ENCODE measurements at places on chromosomes 7 and 10.
A peak's percentile ranks its signal among the peaks of the same experiment; 100 is the strongest.

- peak; percentile 40 for DNase-seq
Observed at GRCh38 chr10:25725917-25726716, 207.9 kb upstream of the MYO3A start.

DNA sequence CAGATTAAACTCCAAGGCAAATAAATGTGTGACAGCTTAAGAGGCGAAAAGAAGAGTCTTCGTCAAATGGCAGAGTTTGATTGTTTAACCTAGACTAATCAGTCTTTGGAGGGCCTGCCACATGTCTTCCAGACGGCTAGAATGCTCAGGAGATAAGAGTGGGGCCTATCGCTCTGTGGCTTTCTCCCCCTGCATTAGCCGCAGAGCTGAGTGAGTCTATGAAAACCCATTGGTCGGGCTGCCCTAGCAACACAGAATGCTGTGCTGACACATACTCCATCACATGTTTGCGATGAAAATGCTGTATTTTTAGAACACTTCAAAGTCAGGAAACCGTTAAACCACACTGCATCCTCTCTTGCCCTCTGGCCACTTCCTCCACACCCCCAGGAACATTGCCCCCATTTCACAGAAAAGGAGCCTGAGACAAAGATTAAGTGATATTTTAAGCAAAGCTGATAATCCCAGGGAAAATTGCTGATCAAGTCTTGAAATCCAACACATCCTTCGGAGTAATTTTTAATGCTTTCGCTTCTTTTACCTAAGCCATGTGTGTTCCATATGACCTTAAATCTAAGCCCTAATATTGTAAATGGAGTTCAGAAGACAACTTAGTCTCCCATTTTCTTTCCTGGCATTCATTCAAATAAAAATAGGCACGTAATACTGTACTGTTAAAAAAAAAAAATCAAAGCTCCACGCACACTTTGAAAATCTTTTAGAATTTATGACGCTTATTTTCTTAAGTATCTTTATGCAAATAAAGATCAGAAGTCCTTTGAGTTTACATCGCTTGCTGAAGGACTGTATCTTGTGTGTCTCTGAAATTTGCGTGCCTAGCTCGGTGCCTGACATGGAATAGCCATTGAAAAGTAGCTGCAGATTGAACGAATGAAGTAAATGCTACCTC lies 161.2 kb downstream of the CELF2 start:
- peak; percentile 80 for DNase-seq

DNA sequence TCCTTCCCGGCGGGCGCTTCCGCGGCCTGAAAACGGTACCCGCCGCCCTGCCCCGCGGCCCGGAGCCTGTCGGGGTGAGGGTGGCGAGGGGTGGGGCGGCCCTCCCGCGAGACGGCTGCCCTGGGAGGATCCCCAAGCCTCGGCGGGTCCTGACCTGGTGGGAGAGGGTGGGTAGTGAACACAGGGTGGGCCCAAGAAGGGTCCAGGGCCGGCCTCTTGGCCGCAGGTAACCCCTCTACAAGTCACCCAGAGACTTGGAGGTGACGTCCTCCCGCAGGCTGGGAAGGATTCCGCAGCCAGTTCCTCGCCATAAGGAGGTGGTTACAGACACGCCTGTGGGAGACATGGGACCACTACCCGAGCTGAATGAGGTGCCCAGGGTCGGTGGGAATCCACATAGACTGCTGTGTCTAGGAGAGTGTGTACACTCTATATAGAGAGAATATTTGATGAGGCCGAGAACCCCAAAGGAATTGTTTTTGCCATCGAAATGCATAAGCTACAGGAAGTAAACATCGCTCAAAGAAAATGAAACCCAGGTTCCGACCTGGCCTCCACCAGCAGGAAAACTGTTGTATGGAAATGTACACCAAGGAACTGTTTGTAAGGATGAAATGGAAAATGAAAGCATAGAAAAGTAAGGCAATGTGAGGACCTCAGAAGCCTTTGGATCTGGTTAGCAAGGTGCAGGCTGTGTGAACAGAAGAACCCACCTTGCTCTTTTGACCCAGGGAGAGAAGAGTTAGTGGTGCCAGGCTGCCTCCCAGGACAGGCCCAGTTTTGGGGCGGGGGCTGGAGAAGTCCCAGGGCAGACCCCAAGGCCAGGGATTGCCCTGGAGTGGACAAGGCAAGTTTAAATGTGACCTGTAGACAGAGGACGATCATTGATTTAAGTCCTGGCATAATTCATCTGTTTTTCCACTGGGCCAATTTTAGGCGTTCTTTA lies 659 bp downstream of the OPTN start:
- no peak for DNase-seq

GRCh38 chr10:75776738-75777504 lies 345.5 kb downstream of the LRMDA start:
- no peak for DNase-seq
